ENCODE measurements at places on chromosomes 2 and 18.

- no peak for DNase-seq
Observed at GRCh38 chr18:21741312-21741561, 645 bp downstream of the MIB1 start.

DNA sequence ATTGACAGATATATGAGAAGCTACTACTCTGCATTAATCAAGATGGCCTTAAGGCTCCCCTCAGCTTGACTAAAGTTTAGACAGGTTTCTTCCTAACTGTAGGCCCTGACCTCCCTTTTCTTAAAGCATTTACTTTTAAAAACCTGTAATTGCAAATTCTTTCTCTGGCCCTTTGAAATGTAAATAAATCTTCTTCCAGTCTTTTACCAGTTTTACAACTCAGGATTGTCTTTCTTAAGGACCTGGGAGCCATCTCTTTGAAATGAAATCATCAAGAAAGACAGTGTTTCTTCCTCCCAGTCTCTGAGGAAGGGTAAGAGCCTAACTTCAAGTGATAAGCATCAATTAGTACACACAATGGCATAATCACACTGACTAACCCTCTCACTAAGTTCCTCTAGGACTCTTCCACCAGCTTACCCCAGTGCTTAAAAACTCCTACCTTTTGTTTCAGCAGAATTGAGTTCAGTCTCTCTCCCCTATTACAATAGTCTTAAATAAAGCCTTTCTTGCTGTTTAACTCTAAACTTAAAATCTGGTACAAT, 58.7 kb upstream of the CDH20 start:
- no peak for DNase-seq

GRCh38 chr2:3386448-3386958, 7.0 kb downstream of the TRAPPC12 start:
- DNase-seq: no peak

GRCh38 chr2:20925265-20925889, 102.5 kb upstream of the LDAH start:
- no peak for DNase-seq

DNA sequence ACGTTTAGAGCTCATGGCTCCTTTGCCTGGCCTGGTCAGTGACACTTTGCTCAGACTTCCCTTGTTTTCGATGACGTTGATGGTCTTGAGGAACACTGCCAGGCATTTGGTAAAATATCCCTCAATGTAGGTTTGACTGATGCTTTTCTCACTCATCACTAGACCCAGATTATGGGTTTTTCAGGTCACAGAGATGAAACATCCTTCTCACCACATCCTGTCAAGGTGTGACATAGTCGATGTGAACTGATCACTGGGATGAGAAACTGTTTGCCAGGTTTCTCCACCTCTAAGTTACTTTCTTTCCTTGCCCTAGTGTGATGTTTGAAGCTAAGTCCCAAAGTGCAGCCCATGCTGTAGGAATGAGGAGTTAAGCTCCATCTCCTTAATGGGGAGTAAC, 81.5 kb downstream of the AFF3 start:
- DNase-seq: no peak

DNA sequence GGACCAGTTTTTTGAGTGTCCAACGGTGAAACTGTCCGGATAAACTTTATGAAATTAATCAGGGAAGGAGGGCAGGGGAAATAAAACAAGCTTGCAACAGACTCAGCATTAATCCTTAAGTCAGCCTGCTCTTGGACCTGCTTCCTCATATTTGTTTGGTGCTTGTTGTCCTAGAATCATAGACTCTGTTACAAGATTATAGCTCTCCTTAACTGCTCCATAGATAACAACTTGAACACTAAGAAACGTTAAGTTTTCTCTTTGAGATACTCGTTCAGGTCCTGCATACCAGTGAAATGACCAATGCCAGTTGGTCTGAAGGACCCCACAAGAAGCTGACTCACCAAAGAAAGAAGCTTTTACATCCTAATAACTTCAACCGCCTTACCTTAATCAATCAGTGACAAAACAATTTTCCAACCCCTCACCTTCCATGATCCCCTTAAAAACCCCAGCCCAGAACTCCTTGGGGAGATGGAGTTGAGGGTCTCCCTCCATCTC, 493.2 kb downstream of the PID1 start:
- no peak for DNase-seq

DNA sequence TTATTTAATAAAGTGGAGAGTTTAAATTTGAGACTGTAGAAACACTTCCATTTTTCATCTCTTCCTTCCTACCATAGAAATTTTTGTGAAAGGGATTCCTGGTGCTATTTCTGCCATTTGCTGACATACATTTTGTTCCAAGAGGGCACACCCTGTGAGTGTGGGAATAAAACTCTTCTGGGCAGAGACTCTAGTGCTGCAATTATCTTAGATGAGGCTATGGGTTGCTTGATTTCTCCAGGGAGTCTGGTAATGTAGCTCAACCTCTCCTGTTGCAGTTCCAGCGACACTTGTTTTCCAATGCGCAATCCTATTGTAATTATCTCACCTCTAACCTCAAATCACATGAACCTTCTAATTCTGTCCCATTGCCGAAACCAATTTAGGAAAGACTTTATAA, 60.1 kb upstream of the ZSWIM2 start:
- DNase-seq: no peak

- no peak for DNase-seq
Observed at GRCh38 chr2:73716543-73717250, 20.4 kb downstream of the TPRKB start.

GRCh38 chr2:197174539-197175094, 136.0 kb downstream of the ANKRD44 start:
- DNase-seq: peak; percentile 57

DNA sequence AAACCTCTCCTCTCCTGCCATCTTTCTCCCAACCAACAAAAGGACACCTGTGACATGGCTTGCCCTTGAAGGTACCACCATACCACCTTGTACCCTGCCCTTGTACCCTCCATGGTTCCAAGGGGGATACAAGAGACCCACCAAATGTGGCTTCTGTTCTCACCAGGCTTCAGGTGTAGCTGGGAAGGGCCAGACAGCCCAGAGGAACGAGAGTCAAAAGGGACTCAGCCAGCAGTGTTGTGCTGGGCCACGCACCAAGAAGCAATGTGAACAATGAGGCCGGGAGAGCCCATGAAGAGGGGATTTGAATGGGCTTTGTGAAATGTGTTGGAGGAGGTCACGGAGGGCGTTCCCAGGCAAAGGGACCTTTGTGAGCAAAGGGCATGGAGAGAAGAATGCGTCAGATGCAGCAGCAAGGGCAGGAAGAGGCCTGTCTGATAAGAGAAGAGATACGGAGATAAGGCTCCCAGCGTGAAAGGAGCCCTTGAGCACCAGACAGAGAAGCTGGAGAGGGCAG, 48.6 kb downstream of the PLB1 start:
- no peak for DNase-seq

GRCh38 chr2:27781496-27781895, 10.0 kb downstream of the MRPL33 start:
- DNase-seq: no peak

- DNase-seq: no peak
Observed at GRCh38 chr2:201383136-201383535, 26.0 kb upstream of the FLACC1 start.

DNA sequence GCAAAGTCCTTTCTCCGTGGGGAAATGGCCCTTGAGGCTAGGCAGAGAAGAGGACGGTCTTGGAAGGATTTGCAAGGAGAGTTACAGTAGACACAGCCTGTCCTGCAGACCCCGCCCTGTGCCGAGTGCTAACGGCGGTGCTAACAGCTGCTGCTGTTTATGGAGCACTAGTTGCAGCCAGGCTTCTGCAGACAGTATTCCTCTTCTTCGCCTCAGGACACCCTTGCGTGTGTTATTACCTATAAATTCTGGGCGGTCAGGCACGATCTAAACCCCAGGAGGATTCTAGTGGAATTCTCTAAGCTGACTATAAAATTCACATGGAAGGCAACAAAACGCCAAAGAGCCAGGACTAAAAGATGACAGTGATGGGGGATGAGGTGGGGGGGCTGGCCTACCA, 139.8 kb downstream of the GLI2 start:
- no peak for DNase-seq

DNA sequence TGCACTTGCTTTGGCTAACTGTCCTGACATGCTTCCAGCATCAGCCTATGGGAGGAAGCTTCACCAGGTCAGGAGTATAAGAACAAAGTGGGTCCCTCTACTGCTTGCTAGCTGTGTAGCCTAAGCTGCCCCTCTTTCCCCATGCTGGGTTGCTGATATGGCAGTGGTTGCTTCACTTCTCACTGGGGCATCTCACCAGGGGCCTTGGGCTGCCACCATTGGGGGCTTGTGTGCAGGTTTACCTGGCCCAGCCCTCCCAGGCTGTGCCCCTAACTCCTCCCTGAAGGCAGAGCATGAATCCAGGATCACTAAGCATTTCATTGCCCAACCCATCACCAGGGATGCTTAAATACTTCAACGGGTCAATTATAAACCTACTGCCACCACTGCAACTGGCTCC, 817.1 kb upstream of the TMEFF2 start:
- DNase-seq: no peak

DNA sequence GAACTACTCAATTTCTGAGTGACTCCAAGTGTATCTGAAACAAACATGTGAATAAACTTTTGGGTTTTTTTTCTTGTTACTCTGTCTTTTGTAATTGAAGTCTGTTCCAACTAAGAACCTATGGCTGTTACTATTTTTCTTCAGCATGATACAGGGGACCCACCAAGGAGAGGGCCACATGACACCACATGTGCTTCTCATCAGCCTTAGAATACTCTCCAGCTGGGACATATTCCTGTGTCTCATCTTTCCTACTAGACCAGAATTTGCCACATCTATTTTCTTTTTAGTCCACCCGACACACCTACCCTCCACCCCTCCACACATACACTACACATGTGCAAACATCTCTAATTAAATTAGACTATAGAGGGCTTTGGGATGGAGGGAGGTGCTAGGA, 191.7 kb upstream of the NDUFV2 start:
- DNase-seq: no peak

DNA sequence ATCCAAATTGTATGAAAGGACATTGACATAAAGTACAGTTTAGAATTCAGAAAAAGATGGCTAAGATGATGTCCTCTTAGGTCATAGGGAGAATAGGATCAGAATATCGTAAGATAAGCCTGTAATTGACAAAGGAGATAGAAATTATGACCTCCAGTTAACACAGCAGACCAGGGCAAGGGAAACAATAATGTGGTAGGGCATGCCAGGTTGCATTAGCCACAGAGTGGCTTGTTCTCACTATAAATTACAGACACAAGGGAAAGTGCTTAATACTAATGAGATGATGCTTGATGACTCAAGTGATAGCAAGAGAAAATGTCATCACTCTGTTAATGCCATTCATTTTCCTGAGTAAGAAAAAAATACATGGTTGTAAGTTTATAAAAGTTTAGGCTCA, 48.9 kb upstream of the LRP1B start:
- DNase-seq: no peak

- peak; percentile 5 for DNase-seq
Observed at GRCh38 chr18:23380817-23381216, 72.3 kb upstream of the RIOK3 start.

GRCh38 chr2:240231838-240232244, 91.4 kb upstream of the OTOS start:
- DNase-seq: no peak

DNA sequence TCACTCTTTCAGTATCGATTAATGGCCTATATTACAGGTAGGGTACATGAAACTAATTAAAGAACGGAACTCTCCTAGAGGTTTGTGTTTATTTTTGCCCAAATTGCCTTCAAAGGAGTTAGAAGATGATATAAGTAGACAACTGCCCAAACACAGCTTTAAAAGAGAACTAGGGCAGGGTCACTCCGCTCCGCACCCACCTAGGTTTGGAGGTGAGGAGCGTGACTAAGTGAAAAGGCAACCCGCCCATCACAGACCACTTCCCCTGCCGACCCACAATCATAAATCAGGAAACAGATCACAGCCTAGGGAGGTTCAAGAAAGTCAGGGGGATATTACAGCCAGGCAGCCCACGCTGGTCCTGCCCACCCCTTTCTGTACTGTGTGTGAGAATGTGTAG, 166.7 kb downstream of the C1D start:
- no peak for DNase-seq

GRCh38 chr2:495745-496275, 181.4 kb downstream of the TMEM18 start:
- DNase-seq: no peak

DNA sequence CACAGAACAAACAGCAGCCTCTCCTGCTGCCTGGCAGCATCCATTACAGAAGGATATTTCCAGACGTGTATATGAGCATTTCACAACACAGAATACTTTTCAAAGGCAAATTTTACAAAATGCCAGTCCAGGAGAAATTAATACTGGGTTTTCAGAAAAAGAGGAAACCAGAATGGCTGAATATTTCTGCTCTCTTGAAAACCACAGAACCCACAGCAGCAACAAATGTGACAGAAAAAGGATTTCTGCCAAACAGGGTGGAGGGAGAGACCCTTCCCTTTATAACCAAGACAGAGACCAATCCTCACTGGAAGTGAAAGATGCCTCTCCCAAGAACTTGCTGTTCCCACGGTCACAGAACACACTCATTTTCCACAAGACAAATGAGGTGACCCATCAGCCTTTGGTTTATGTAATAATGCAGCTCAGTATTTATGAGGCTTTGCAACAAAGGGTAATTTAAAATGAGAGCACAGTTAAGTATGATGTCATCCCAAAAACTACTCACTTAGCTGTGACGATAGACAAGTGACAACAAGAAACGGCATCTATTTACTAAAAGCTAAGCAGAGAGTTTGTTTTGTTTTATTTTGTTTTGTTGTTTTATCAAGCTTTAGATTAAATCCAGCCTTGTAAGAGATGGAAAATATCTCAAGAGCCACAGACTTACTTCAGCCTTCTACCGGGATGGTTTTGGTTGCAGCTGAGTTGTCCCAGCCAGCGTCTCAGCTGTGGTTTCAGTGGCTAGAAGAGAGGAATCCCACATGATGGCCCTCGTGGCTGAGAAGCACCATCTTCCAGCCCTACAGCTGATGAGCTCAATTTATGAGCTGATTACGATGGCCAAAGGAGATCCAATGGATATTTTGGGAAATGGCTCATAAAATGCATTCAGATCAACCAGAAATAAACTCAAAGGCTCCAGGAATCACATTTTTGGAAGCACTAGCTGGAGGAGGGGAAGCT, 249.3 kb upstream of the AGAP1 start:
- peak; percentile 37 for DNase-seq

DNA sequence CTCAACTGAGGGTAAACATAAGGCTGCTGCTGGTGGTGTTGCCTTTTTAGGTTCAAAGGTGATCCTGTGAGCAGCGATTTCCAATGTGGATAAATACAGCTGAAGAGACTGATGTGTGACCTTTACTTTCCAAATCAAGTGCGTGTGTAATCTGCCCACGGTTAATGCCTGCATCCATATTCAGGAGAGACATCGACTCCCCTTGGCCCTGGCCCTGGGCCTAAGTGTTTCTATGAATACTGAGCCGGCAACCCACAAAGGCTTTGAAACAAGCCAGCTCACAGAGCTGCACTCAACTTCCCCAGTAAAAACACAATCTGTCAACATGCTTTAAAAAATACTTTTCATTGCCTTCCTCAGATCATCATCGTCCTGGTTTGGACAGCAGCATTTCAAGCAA, 1026.6 kb downstream of the TMEM182 start:
- no peak for DNase-seq

- DNase-seq: peak; percentile 78
Observed at GRCh38 chr2:7191932-7192331, 274.7 kb downstream of the RNF144A start.
